Right ventricle myocardium superior (tissue), 1 donor: ENCODE measurements at places on chromosomes 12 and 14. TPM values are rescaled to one million over a fixed set of nuclear protein-coding genes. Genes with fewer than 3 reads are reported as not detected.

GRCh38 chr12:12534166-12534866 lies 28.3 kb downstream of the DUSP16 start:
- no peak for DNase-seq

DNA sequence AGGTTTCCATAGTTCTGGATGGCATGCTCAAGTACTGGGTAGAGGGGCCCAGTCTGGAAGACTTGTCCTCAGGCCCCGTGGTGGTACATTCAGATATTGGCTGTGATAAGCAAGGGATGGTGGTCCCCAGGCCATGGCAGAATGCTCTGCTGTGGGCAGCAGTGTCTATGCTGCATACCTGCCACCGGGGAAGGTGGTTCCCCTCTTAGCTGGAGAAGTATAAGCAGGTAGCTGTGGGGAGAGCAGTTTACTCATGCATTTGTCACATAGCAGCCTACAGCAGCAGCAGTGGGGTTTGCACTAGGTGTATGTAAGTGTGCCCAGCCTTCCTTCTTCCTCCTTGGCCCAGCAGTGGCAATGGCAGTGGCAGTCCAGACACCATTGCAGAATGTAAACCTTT lies 69.3 kb upstream of the ADAMTS20 start:
- no peak for DNase-seq

DNA sequence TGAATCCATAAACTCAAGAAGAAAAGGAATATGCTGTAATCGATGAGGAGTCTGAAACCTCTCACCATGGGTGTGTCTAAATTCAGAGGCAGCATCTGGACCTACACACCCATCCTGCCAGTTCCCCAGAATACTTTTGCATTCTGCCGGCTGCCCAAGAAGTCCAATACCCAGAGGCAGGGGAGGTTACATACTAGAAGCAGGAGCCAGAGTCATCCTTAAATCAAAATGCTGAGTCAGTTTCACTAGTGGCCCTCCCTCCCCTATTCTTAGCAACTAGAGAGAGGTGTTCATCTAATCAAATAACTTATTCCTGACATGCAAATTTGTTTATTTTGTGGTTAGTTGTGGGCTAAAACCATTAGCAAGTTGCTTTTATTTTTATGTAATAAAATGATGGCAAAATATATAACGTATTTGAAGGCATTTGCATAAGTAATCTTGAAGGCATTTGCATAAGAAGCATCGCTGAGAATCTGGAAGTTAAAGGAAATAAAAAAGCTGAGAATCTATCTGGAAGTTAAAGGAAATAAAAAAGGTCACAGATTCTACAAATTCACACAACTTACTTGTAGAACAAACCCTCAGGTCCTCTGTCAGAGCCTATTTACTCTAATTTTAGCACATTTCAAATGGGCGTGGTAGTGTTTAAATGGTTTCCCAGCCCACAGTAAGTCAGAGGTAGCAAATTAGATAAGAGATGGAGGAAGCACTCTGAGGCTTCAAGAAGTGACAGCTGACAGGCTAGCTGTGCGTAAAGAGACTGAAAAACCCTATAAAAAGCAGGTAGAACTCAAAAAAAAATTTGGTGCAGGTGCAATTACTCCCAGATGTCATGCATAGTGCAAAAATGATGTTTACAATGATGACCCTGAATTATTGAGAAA lies 7.8 kb downstream of the BHLHE41 start:
- no peak for DNase-seq

GRCh38 chr12:4379405-4379804 lies at the start of gene FGF23:
Gene FGF23, minus strand, starts transcription at chr12:4379712. Its CDS starts 130 bp downstream, at chr12:4379582.
- no peak for DNase-seq

DNA sequence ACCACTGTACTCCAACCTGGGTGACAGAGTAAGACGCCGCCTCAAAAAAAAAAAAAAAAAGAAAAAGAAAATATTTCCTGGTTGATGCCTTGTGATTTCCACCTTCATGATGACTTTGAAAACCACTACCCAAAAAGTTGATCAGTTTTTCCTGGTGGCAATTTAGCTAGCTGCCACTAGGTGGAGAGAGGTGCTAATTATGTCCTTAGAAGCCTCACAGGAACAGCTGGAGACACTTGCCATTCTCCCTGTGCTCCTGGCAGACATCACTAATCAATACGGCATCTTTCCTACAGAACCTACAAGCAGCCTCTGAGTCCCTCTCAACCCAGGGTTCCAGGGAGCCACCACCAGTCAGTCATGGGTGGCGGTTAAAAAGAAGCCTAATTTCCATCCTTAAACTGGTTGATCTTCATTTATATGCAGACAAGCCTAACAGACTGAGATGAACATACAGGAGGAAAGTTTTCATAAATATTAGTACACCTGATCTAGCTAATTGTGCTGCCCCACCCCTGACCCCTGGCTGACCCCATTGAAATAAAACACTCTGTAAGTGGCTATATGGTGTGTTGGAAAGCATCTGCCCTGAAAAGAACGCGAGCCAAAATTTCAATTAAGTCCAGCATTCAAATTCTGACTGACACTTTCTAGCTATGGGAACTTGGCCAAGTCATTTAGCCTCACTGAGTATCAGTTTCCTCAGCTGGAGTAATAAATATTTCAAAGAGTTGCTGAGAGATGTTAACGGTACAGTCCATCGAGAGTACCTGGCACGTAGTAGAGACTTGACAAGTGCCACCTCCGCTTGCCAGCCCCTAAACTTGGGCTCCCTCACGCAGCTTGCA lies 6.2 kb upstream of the OAS1 start:
- DNase-seq = no peak

GRCh38 chr14:32620303-32620702 lies 291.2 kb downstream of the AKAP6 start:
- no peak for DNase-seq

DNA sequence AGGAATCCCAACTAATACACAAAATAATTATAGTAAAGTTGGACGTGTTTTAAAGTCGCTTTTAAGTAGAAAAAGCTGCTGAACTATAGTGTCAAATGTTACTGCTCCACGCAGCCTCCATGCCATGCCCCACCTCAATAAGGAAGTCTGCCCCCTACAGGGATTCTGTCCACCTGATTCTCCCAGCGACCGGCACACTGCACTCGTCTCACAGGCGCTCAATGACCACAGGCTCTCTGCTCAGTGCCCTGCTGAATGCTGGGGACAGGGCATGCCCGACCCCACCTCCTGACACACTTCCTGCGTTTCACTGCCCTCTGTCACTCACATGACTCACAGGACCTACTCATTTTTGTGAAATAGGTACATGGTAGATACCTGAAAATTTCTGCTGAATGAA lies 48.9 kb downstream of the BDKRB1 start:
- DNase-seq = no peak

- DNase-seq = no peak
Observed at GRCh38 chr14:32709027-32709426, 229.7 kb upstream of the NPAS3 start.

GRCh38 chr12:114698566-114699163 lies 14.7 kb upstream of the TBX3 start:
- DNase-seq = no peak

DNA sequence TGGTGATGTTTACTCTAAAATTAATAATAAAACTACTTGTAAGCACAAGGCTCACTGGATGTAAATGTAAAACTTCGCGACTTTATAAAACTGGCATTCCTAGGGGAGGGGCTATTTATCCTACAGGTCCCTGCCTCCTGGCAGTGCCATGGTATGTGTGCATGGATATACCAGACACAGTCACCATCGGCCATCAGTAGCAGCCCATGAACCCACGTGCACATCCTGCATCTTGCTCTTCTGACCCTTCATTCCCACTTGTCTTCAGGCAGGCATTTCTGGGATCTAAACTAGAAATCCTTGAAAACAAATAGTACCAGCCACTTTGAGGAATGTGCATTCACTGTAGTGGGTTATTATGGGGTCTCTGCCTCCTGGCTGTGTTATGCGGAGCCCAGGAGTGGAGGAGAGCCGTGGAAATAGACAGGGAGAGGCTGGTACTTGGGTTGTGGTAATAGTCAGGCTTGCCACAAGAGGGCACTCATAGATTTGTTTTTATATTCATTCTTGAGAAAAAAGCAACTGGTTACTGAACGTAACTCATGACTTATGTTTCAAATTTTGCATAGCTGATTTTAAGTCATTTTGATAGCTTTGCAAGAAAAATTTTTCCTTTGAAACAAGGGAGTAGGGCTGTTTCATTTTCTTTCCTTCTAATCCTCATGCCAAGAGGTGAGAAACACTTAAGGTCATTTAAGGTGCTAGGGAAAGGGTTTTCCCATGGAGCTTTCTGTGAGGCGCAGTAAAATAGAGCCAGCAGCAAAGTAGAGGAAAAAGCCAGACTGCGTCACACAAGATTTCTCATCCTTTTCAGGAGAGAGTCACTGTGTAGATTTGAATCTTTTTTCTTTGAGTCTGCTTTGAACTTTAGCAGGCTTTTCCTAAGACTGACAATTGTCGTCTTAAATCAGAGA lies 17.4 kb upstream of the GALNT16 start:
- no peak for DNase-seq

GRCh38 chr12:103832048-103832997 lies 8.7 kb downstream of the NT5DC3 start:
- DNase-seq = no peak

- DNase-seq = no peak
Observed at GRCh38 chr12:108495054-108495453, 20.0 kb upstream of the FICD start.

DNA sequence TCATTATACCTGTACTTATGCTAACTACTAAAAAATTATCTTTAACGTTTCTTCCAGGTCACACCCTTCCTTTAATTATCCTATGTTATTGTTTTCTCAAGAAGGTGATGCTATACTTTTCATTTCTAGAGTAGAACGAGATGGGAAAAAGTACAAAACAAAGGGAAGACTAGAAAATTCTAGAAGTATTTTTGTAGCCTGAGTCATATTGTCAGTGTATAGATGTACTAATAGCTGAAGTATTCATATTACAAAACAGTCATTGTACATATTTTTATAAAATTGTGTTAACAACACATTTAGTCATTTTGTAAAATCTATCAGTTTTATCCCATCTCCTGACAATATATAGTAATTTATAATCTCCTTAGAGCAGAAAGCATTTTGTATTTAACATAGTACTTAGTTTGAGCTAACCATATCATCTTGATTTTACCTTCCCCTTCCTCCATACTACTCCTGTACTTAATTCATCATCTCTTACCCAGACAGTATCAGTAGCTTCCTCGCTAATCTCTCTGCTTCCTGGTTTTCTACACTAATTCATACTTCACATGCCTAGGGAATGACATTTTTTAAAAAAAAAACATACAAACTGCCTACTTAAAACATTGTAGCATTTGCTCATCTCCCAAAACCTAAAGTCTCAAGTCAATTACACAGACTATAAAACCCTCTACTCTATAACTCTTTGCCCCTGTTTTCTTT lies 920.9 kb downstream of the RPS29 start:
- DNase-seq = no peak

GRCh38 chr14:77022236-77022852 lies 6.2 kb downstream of the IRF2BPL start:
- DNase-seq = no peak

GRCh38 chr12:94157981-94158411 lies 9.6 kb downstream of the PLXNC1 start:
- no peak for DNase-seq

DNA sequence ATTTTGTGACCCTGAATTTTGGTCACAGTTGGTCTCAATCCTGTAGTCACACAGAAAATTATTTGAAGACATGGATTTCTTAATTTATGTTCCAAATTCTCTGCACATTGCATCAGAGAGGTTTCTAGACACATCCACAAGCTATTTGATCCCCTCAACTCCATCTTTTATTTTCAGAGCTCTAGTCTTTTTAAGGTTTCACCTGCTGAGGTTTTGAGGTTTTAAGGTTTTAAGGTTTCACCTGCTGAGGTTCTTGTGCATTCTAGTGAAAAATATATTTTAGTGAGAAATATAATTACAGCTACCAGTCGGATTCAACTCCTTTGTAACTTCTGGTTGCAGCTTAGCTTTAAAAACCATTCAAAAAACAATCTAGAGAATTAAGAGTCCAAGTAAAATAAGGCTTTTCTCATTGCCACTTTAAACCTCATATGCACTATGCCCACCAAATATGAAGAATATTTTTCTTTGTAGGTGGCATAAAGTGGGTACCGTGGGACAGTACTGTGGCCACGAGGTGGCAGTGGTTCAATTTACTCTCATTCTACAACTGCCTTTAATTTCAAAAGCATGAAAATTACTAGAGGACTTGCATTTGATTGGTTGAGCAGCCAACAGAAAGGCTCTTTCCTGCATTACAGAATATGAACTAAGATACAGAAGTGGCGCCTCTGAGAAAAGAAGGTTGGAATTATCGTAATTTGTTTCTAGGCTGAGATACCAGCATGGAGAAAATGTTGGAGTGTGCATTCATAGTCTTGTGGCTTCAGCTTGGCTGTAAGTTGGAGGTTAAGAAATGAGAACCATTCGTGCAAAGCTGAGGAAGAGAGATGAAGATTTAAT lies 366.5 kb upstream of the OR4E1 start:
- no peak for DNase-seq

GRCh38 chr12:15209782-15210181 lies 11.4 kb downstream of the RERG start:
- no peak for DNase-seq

The ZNF891 gene
- 1.0 TPM for total RNA-seq

The CIROP gene
- not detected for total RNA-seq

The SLC17A8 gene
- total RNA-seq = not detected

The CLEC1B gene
- not detected for total RNA-seq

The CDK4 gene
- total RNA-seq = 41.1 TPM

The ZFHX2 gene
- total RNA-seq = 0.97 TPM

The ACOT2 gene
- total RNA-seq = 229 TPM

The EDDM3A gene
- total RNA-seq = not detected

The KLHL42 gene
- total RNA-seq = 5.4 TPM
